ENCODE measurements at places on chromosomes 6 and 20.

DNA sequence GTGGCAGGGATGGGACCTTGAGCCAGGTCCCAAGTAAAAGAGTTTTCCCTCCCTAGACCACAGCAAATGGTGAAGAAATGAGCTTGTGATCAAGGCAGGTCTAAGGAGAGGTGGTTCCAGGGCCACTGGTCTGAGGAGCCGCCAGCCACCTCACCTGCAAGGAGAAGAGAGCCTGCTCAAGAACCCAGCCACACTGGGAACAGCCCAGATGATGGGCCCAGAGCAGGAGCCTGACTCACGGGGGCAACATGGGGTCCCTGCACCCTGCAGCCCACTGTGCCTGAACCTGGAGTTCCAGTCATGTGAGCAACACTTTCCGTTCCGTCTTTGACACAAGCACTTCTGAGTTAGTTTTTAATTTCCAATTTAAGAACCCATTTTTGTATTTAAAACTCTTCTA, 204.5 kb upstream of the CDH4 start:
- DNase-seq = no peak

DNA sequence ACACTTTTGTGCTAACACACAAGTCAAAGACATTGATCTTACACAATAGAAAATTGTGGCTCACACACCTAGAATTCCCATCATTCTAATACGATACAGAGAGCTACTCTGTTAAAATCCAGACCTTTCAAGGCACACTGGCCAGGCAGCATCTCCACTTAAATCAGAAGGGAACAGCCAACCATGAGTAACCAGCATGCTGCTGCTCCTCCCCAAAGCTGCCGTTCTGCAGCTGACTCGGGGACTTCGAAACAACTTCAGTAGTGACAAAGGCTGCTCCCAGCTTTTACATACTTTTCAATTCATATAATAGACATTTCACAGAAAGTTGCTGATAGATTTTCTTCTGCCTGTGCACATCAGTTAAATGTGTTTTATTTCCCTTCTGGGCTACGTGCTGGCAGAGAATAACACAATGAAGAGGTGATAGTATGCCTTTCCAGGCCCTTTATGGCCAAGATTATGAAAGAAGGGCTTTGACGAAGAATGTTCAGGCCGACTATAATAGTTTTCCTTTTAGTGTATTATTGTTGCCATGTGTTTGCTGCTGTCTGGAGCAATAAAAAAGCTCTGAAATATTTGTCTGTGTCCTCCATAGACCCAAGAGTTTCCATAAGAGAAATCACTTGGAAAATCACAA, 159.0 kb downstream of the GMDS start:
- DNase-seq = no peak

DNA sequence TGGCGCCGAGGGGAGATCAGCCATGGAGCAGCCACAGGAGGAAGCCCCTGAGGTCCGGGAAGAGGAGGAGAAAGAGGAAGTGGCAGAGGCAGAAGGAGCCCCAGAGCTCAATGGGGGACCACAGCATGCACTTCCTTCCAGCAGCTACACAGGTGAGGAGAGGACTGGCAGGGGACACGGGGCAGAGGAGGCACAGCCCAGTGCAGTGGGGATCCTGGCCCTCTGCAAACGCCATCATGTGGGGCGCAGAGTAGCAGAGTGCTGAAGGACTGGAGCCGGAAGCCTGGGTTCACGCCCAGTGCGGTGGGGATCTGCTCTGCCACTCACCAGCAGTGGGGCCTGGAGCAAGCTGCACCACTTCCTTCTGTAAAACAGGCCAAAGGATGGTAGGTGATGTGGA, 41.1 kb upstream of the FANCE start:
- DNase-seq = no peak

DNA sequence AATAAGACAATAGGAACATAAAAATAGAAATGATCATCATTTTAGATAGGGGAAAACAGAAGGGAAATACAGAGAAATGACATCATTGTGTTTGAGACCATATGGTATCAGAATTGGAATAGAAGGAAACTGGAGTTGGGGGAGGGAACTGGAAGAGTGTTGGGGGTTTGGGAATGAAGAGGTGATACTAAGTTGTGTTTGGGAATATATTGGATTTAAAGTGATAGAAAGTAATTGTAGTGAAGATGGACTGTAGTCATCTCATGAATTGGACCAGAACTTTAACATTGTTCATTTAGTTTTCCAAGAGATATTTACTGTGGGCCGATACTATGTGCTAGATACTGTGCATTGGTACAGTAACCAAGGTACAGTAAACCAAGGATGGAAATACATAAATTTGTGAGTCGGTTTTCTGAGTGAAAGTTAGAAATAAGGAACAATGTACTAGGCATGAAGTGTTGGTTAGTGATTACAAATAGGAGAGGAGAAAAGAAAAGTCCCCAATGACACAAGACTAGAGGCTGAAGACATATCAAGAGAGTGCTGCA, 32.3 kb downstream of the KCNQ5 start:
- DNase-seq = no peak

GRCh38 chr6:99216959-99217358, 132.5 kb downstream of the FAXC start:
- DNase-seq = no peak

DNA sequence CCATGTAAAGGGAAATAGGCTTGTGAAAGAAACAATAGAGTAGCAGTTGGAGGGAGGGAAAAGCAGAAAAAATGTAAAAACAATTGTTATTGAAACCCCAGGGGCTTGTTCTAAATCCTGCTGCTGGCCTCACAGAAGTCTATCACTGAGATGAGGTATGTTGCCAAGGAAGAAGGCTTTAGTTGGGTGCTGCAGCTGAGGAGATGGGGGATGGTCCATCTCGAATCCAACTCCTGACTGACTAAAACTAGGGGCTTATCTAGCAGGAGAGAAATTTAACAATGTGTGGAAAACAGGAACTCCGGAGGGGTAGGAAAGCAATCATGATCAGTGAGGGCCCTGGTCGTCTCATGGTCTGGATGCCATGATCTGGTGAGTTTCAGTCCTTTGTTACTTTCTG, 225.0 kb upstream of the EXOC2 start:
- no peak for DNase-seq

DNA sequence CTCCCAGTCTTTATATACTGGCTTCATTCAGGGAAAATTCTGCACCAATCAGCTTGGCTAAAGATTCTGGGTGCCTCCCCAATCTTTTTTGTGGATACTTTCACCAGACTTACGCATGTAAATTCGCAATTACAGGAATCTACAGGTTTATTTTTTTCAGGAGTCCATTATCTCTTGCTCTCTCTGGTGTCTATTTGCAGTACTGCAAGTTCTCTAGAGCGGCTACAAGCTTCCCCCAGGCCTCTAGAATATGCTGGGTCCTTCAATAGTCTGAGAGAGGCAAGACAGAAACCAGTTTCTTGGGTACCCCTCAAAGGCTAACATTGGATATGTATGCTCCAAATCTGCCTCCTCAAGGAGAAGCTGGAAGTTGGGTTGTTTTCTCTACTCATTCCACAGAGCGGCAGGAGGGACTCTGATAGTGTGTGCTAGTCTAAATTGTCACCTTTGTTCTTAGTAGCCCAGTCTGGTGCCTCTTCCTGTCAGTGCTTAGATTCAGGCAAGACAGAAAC, 58.5 kb downstream of the SUN5 start:
- DNase-seq = no peak

GRCh38 chr6:38997128-38997761, 51.3 kb upstream of the GLP1R start:
- DNase-seq = peak; percentile 26

DNA sequence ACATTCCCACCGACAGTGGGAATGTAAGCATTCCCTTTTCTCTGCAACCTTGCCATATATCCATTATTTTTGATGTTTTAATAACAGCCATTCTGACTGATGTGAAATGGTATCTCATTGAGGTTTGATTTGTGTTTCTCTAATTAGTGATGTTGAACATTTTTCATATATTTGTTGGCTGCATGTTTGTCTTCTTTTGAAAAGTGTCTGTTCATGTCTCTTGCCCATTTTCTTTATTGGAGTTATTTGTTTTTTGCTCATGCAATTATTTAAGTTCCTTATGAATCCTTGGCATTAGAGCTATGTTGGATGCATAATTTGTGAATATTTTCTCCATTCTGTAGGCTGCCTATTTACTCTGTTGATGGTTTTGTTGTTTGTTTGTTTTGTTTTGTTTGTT, 18.0 kb upstream of the ABT1 start:
- no peak for DNase-seq

DNA sequence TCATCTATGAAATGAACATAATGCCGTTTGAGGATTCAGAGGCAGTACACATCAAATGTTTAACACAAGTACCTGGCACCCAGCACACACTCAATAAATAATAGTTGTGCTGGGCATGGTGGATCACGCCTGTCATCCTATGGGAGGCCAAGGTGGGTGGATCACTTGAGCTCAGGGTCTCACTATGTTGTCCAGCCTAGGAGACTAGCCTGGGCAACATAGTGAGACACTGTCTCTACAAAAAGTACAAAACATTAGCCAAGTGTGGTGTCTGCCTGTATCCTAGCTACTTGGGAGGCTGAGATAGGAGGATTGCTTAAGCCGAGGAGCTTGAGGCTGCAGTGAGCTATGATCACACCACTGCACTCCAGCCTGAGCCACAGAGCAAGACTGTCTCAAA, 98.1 kb upstream of the SALL4 start:
- DNase-seq = no peak

DNA sequence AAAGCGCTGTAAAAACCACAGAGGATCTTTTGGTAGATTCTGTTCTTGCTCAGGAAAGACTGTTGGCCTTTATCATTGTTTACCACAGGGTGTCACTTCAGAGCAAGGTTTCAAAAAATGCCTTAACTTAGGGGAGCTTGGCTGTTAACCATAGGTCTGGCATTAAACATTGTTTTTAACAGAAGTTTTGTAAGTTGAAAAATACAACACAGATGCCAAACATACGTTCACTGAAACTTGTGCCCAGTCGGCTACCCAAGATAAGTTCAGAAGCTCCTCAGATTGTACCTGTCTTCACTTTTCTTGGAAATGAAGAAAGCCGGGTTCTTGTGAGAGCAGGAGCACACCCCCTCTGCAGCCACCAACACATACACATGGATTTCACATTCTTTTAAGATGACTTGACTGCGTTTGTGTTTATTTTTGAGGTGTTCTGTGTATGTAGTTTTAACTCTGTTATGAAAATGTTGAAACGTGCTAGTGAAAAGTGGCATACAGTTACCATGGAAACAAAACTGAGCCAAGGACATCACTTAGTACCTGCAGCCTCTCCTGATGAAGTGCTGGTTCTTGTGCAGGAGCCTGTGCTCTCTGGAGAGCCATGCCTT, 64.9 kb downstream of the SYCP2L start:
- DNase-seq = no peak

DNA sequence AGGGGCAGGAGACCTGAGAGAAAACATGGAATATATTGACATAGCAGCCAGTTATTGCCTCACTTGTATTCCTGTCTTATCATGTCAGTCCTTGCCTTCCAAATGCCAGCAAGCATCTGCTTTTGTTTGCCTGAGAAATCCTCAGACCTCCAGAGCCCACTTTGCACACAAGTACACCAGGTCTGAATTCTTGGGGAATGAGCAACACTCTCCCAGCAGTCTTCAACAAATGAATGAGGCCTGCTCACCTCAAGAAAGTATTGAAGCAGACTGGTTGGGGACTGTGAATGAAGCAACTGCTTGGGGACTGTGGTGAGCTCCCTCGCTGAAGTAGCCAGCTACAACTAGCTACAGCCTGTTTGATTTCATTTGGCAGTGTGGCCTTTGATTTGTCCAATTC, 172.8 kb upstream of the SPTLC3 start:
- no peak for DNase-seq

DNA sequence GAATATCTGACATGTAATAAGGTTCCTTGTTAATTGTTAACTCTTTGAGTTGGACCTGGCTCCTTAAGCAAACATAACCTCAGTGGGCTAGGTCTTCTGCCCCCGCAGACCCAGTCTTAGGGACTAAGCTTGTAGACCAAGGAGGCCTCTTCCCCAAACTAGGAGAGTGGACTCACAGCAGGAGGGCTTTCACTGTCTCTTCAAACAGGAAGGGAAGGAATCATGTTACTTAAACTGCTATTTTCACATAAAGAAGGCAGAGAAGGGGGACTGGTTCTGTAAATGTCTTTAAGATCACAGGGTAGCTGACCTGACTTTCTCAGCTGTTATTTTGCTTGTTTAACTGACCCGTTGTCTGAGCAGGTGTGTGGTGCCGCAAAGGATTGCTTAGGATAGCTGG, 34.9 kb upstream of the PRDM1 start:
- DNase-seq = no peak

GRCh38 chr20:47502271-47503239, 868 bp downstream of the NCOA3 start:
- DNase-seq = no peak

DNA sequence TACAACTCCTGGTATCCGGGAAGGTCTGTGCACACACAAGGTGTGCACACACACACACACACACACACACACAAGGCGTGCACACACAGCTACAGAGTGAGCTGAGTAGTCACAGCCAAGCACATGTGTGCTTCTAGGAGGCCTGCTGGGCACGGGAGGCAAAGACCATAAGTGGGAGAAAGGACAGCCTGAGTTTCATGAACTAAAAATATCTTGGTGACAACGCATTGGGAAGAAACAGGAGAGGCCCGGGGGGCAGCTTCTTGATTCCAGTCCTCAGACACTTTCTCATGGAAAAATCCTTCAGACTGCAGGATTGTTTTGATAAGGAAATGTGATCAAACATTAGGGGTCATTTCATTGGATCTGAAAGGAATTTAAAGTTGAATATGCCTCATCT, 2.6 kb downstream of the TRAF3IP2 start:
- DNase-seq = no peak

GRCh38 chr6:3357678-3358077, 98.9 kb downstream of the PSMG4 start:
- DNase-seq = no peak

DNA sequence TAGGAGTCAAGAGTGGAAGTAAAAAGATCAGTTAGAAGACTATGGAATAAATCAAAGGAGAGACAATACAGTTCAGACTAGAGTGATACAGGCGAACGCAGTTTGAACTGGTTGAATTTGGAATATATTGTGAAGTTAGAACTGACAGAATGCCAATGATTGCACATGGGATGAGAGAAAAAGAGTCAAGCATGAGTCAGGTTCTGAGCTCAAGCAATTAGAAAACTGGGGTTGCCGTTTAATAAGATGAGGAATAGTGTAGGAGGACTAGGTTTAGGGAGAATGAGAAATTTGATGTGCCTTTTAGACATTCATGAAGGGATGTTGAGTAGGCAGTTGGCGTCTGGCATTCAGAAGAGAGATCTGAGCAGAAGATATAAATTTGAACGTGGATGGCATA, 8.0 kb downstream of the RNF217 start:
- DNase-seq = no peak

All from stimulated activated CD4-positive, alpha-beta T cell treated with anti-CD3 and anti-CD28 coated beads, TNF-alpha, amount 100 ng/mL, for 48 hours (primary cell).